ENCODE measurements at places on chromosomes 1 and 21.

DNA sequence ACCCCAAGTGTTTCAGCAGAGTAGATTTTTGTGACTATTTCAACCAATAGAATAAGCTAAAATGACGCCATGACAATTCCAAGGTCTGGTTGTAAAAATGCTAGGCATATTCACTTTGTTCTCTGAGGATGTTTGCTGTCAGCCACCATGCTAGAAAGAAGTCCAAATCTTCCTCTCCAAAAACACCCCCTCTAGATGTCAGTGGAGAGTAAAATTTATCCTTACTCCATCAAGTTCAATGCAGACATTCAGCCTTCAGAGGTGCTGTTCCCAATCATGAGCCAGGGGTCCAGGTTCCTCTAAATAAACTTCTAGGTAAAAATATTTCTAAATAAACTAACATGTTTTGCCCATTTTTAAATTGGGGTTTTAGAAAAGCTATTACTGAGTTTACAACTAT lies 395.4 kb upstream of the ADAMTS5 start:
- no peak for DNase-seq

GRCh38 chr1:28143496-28144202 lies 32.8 kb downstream of the PTAFR start:
- no peak for DNase-seq

DNA sequence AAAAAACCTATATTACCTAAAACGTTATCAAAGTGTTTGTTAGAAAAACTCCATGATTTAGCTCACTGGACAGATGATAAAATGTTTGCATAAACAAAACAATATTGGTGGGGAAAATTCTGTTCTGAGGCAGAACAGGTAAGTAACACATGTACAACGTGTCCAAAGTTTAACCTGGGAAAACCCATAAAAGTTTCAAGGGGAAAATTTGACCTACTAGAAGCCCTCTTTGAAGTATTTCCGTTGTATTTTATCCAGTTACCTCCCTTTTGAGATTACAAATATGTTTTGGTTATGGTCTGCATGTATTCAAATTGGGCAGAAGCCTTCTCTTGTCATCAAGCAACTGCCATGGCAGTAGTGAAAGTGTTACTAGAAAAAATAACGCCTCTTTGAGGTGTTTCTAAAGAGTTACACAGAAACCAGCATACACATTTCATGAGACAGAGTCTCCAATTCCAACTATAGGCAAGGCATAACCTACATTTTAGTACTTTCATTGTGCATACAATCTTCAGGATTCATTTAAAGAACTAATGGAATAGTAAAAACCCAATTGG lies 58.0 kb upstream of the PDC start:
- no peak for DNase-seq

- DNase-seq: no peak
Measured at GRCh38 chr1:76769911-76770310, 97.4 kb upstream of the ST6GALNAC5 start.

DNA sequence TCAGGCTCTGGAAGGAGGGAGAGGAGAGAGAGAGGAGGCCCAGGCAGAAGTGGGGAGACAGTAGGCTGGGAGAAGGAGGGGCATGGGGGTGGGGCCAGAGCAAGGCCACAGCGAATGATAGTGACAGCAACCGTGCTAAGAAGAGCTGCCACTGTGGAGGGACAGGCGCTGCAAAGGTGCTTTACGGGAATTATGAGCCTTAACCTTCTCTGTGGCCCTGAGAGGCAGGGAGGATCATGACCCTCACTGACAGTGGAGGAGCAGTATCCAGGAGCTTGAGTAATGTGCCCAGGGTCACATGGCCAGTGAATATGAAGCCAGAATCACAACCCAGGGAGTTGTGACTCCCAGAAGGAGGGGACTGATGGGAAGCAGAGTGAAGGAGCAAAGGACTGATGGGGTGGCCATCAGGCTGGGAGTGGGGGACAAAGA lies 53.4 kb upstream of the RPL11 start:
- no peak for DNase-seq

DNA sequence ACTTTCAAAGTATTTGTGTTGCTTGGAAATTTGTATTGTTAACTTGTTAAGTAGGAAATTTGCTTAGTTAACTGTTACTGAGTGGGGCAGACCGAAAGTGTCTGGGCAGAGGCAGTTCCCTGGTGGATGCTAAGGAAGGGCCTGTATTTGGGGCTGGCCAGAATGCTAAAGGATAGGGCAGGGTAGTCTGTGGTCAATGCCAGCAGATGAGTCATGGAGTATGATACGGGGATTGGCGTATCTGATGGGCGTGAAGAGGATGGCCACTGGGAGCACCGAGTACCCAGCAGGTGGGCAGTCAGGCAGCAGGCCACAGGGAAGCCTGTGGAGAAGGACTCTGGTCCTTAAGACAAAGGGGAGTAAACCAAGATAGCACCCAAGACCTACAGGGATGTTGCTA lies 46.6 kb upstream of the SCAF4 start:
- DNase-seq: no peak

GRCh38 chr1:78351551-78352216 lies 139.1 kb upstream of the PTGFR start:
- no peak for DNase-seq

GRCh38 chr1:77407738-77408375 lies 126.0 kb downstream of the AK5 start:
- no peak for DNase-seq

GRCh38 chr21:44700101-44701022 lies 3.4 kb downstream of the KRTAP10-12 start:
- no peak for DNase-seq
